ENCODE measurements at places on chromosomes 4 and X. TPM values are rescaled to one million over a fixed set of nuclear protein-coding genes. Genes with fewer than 3 reads are reported as not detected.

The HMGB3 gene
- 27.2 TPM for polyA plus RNA-seq

The HPSE gene
- 2.6 TPM for polyA plus RNA-seq

The NPY2R gene
- not detected for polyA plus RNA-seq

The SYTL5 gene
- 6.3 TPM for polyA plus RNA-seq

The MAGEC2 gene
- polyA plus RNA-seq, result not detected

The CT47B1 gene
- not detected for polyA plus RNA-seq

The BRS3 gene
- not detected for polyA plus RNA-seq

The DCAF12L2 gene
- 0.32 TPM for polyA plus RNA-seq

The RNF128 gene
- polyA plus RNA-seq, result 20.4 TPM

The SHISA3 gene
- polyA plus RNA-seq, result 2.7 TPM

The PHEX gene
- polyA plus RNA-seq, result 0.08 TPM

The FSTL5 gene
- polyA plus RNA-seq, result 4.7 TPM

The DCAF8L2 gene
- polyA plus RNA-seq, result not detected

The TLR6 gene
- polyA plus RNA-seq, result 2.6 TPM

The CXCL3 gene
- 0.13 TPM for polyA plus RNA-seq

The GAB3 gene
- 2.6 TPM for polyA plus RNA-seq

The GLRA3 gene
- 0.24 TPM for polyA plus RNA-seq

The XAGE1A gene
- polyA plus RNA-seq, result not detected

The MAGEB2 gene
- polyA plus RNA-seq, result not detected

The NAP1L3 gene
- 3.2 TPM for polyA plus RNA-seq

The MTNR1A gene
- not detected for polyA plus RNA-seq

The VCX2 gene
- not detected for polyA plus RNA-seq

The POU3F4 gene
- not detected for polyA plus RNA-seq

The RAB41 gene
- not detected for polyA plus RNA-seq

The C4orf36 gene
- not detected for polyA plus RNA-seq

The MFAP3L gene
- 0.94 TPM for polyA plus RNA-seq

The PNMA3 gene
- polyA plus RNA-seq, result 3.4 TPM

The PPP1R2C gene
- polyA plus RNA-seq, result not detected

The SPANXC gene
- not detected for polyA plus RNA-seq

The MAGEA8 gene
- polyA plus RNA-seq, result not detected

The NAA11 gene
- polyA plus RNA-seq, result not detected

The TMEM184C gene
- polyA plus RNA-seq, result 4.7 TPM

All from adrenal gland (tissue), 19 donors.